Panc1 (cell line): ENCODE measurements at places on chromosomes 16 and 17.
A peak's percentile ranks its signal among the peaks of the same experiment; 100 is the strongest.

DNA sequence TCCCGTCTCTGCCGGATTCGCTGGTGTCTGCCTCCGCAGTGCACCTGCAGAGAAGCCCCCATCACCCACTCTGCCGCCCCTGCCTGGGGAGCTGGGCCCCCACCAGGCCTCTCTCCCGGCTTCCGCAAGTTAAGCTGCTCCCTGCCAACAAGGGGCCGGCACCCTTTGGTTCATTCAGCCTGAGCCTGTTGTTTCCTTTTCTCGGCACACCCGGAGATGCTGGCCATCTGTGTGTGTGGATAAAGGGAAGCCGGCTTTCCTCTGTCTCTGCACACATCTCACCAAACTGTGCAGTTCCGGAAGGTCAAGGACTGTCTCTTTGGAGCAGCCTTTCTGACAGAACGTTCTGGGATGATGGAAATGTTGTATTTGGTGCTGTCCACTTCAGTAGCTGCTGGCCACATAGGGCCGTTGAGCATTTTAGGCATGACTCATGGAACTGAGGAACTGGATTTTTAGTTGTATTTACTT, 6.8 kb downstream of the MAPK8IP3 start:
- no peak for DNase-seq

GRCh38 chr16:85569039-85569614, 44.0 kb upstream of the GSE1 start:
- no peak for DNase-seq

DNA sequence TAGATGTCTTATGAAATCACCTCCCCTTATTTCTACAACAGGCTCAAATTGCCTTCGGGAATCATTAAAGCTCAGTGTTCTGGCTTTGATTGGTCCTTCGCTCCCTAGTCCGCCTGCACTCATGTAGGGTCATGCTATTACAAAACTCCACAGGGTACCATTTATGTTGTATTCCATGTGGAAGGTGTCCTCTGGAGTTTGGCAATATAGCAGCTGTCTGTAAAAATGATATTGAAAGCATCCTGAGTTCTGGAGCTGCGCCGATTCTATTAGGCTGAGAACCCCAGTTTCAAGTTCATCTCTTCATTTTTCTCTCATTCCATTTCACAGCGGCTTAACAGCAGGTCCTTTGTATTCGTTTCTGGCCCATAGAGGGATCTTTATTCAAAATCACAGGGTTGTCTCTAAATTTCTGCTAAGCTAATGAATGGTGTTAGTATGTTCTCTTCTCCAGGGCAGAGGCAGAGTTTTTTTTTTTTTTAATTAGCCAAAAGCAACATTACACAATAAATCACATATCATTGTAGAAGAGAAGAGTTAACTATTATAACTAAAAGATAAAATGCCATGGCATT, 71.9 kb upstream of the TEKT1 start:
- DNase-seq, result no peak

DNA sequence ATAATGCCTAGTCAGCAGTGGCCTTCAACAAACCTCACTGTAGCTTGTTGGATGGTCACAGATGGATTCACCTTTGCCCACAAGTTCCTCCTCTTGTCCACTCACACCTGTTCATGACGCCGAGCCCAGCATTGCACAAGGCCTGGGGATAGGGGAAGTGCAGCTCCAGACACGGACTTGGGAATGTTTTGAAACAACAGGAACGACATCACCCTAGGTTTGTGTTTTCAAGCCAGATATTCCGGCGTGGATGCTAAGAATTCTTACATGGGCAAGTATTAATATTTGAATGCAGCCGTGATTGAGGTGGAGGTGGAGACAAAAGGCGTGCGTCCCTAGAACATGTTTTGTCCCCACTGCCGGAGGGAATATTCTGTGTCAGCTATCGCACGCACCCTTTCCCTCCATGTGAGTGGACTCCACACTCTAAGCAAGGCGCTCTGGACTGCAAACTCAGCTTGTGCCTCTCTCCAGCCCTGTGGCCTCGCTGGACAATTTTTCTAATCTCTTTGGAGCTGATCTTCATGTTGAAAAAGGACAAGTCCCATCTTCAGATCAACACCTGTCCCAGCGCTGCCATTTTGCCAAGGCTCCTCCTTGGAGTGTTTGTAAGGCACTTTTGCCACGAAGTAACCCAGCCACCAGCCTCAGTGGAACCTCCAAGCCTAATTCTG, 2.0 kb upstream of the BANP start:
- DNase-seq, result no peak

- no peak for DNase-seq
These were observed 25.7 kb upstream of the ENDOV start for GRCh38 chr17:80389011-80389995.

DNA sequence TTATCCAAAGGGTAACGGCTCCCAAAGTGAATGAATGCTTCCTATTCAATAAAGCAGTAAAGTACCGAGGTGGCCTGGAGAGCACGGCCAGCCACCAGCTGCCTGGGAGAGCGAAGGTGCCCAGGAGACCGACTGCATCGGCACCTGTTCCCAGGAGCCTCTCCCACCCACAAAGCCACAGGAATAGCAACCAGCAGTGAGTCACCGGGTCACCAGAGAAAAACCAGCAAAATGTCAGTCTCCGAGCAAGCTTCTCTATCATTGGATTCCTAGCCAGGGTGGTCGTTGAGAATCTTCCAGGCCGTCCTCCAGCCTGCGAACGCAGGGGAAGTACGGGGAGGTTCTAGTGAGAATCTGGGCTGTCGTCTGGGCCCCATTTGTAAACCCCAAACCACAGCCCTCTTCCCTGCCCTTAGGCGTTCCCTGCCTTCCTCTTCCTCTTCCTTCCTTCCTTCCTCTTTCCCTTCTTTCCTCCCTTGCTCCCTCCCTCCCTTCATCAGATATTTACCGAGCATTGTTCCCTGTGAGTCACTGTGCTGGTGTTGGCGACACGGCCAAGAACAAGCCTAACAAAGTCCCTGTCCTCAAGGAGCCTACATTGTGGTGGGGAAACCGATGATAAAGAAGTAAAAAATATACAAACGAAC, 114.6 kb downstream of the SLC39A11 start:
- no peak for DNase-seq

- DNase-seq, result no peak
These were observed 80.5 kb downstream of the SNX11 start for GRCh38 chr17:48187872-48188608.

- DNase-seq, result no peak
These were observed 1.5 kb downstream of the SPNS2 start for GRCh38 chr17:4500191-4500571.

- no peak for DNase-seq
These were observed 164.1 kb upstream of the TOM1L1 start for GRCh38 chr17:54736573-54736972.

- no peak for DNase-seq
These were observed 3.8 kb downstream of the CRYM start for GRCh38 chr16:21274172-21274726.

DNA sequence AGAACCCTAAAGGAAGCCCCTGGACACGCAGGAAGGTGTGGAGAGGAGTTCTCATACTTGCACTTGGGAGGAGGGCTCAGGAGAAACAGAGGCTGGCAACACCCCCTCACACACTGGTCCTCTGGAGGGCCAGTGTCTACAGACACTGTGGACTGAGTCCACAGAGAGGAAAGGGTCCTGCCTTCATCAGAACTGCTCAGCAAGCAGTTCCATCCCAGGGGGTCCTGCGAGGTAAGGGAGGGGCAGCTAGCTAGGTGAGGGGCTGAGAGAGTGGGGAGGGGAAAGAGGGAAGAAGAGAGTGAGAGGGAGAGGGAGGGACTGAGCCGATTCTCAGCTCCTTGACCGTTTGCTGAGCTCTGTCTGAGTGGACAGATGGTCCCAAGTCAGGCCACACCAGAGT, 17.7 kb upstream of the MEOX1 start:
- no peak for DNase-seq

GRCh38 chr16:72848028-72848400, 199.9 kb downstream of the ZFHX3 start:
- no peak for DNase-seq

GRCh38 chr16:84141143-84141670, 3.8 kb downstream of the HSDL1 start:
- DNase-seq, result no peak

DNA sequence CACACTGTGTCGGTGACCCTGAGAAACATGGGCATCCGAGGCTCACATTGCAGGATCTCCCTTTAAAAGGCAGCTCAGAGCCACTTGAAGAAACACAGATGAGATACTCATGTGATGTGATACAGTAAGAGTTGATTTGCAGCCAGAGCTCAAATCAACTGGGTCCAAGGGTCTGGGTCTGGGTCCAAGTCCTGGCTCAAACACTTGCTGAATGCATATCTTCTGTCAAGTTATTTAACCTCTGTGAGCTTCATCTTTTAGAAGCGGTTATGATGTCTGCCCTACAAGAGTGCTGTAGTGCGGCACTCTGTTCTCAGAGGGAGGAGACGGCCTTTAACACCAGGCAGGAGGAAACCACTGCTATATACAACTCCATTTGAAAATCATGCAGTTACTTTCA, 6.4 kb downstream of the KRT38 start:
- no peak for DNase-seq

DNA sequence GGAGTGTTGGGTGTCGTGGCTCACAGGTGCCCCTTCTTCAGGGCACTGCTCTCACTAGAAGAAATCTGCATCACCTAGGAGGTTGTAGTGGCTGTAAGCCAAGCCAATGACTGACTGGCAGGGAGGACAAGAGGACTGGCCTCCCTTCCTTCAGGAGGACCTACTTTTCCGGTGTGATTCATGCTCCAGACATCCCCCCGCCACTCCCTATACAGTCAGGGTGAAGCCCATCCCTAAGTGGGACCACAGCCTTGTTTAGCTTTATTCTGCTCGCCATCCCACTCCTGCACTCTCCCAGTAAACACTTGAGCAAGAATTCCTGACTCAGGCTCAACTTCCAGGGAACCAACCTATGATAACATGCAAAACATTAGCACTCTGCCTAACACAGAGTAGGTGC, 67.0 kb downstream of the PLCG2 start:
- no peak for DNase-seq

DNA sequence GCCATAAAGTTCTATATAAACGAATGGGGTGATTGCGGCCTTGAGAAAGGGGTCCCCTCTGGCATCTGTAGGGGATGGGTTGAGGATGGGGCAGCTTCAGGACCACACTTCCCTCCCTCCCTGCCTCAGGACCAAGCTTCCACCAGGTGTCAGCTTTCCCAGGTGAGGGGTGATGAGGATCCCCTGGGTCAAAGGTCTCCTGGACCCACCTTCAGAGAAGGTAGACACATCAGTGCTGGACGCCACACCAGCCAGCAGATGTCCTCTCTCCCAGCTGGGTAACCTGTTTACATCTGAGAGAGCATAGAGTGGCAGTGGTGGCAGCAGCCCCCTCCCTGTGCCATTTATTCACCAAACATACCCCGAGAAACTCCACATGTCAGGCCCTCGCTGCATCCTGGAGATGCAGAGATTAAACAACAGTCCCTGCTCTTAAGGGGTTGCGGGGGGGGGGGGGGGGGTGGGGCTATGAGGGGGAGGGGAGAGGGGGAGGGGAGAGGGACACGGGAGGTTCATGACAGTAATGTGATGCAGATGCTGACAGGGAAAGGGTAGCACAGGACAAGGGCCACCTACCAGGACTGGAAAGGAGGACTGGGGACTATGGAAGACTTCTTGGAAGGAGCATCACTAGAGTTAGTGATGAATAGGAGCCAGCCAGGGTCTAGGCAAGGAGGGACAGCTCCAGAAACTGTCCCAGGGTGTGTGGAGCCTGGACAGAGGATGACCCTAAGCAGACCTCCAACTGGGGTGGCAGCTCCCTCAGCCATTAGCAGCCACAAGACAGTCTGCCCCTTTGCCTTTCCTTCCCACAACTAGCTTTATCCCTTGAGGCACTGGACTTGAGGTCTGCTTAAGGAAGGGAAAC, 5.0 kb downstream of the PROCA1 start:
- DNase-seq, result no peak

DNA sequence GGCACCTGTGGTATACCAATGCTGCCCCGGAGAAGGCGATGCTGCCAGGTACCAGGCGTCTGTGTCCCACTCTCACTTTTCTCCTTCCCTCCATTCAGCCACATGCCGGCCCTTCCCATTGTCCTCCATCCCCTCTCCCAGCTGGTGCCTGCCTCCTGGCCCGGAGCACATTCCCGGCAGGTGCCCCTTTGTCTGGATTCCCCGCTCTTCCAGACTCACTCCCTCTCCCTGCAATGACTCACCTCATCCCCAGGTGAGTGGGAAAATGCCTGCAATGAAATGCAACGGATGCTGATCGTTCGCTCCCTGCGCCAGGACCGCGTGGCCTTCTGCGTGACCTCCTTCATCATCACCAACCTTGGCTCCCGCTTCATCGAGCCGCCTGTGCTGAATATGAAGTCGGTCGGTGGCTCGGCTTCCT, 10.4 kb upstream of the KDM6B start:
- no peak for DNase-seq

GRCh38 chr16:57536306-57537193, at the start of gene CCDC102A:
CCDC102A (minus strand) TSS chr16:57536571; CDS start chr16:57529177, 7,394 bp downstream.
- DNase-seq, result no peak

- DNase-seq, result peak; percentile 38
These were observed 135.4 kb downstream of the KCNJ12 start for GRCh38 chr17:21511363-21512195.

DNA sequence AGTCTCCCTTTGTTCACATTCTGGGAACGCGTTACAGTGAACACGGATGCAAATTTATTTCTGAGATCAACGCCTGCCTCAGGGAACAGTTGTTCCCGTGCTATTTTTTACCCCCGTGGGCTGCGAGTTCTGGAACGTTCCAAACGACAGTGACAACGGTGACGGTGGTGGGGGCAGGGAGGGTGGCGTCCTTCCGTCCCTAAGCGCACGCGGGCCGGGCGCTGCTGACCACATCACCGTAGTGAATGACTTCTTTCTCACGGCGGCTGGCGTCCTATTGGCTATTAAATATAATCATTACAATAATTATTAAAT, 45.1 kb upstream of the SSTR5 start:
- DNase-seq, result no peak

DNA sequence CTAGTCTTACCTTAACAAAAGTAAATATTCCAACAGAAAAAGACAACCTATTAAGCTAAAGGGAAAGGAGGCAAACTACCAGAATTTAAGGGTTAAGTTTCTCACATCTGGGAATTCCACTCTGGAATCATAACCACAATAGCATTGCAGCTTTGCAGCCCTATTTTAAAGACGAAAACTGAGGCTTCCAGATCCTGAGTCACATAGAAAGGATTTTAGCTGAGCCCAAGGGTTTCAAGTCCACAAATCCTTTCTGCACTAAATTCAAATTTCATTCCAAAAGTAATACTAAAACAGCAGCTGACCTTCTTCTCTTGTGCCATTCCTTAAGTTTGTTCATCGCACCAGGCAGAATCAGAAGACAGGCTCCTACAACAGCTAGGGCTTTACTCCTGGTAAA, 17.8 kb downstream of the XYLT1 start:
- no peak for DNase-seq

- no peak for DNase-seq
These were observed 95.7 kb downstream of the WNT3 start for GRCh38 chr17:46722662-46723285.

GRCh38 chr17:47352848-47353247, 29.1 kb downstream of the EFCAB13 start:
- DNase-seq, result no peak

- DNase-seq, result no peak
These were observed 7.6 kb downstream of the PITPNM3 start for GRCh38 chr17:6548578-6549330.
